ENCODE measurements at places on chromosomes 3 and 15.
A peak's percentile ranks its signal among the peaks of the same experiment; 100 is the strongest.

DNA sequence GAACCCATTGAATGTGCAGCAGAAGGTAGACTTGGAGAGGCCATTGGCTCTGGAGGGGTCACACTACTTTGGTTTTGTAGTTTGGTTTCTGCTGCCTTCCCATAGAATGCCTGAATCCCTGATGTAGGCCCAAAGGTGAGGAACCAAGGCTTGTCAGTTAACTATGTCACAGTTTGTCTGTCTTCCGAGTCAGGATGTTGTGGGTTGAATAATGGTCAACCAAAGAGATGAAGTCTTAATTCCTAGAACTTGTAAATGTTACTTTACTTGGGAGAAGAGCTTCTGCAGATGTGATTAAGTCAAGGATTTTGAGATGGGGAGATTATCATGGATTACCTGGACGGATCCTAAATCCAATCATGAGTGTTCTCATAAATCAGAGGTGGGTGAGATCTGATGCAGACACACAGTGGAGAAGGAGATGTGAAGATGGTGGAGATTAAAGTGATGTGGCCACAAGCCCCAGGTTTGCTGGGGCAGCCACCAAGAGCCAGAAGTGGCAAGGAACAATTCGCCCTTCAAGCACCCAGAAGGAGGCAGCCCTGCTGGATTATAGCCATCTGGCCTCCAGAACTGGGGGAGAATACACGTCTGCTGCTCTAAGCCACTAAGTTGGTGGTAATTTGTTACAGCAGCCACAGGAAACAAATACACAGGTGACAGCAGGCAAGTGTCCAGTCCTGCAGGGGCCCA lies 2.3 kb upstream of the CCR8 start:
- no peak for DNase-seq

DNA sequence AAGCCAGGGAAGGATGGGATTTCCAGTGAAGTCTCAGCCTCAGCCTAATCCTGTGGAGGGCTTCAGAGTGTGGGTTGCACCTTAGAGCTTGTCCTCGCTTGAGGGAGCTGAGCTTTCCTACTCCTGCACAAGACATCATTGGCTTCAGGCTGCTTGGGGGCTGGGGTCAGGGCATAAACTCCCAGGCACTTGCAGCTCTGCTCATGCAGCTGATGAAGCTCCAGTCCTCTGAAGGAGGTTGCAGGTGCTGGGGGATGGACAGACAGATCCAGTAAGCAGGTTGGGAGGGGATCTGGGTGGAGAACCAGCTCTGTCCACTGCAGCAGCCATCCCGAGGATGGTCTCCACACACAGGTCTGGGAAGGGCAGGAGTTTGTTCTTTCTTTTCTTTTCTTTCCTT lies 19.4 kb upstream of the POLG start:
- DNase-seq, result no peak

DNA sequence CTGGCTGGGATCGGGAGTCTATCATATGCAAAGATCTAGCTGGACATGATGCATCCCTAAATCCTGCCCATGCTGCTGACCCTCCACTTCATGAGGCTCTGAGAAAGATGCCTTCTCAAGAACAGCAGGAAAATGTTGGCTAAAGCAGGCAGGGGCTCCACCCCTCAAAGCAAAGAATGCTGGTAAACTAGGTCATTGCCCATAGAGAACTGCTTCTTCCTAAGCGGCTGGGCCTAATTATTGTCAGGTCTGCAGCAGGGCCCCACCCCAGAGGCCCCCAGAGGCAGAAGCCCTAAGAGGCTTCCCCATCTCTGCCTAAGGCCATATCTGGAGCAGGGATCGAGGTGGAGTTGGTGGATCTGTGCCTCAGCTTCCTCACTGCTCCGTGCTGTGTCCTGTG lies 447.4 kb upstream of the PROK2 start:
- no peak for DNase-seq

DNA sequence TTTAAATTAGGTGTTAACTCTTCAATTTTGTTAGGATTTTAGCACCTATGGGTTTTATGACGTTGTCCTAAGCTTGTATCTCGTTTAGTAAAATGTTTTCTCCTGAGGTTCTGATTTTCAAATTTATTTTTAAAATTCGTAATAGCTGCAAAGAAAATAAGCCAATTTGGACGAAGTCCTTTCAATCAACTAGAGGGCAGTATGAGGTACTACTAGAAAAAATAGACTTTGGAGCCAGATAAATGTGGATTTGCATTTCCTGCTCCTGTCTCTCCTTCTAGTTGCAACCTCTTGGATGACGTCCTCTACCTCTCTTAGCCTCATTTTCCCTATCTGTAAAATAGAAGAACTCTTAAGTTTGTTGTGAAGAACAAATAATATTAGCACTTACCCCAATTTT lies 81.1 kb downstream of the SLTM start:
- DNase-seq, result no peak

DNA sequence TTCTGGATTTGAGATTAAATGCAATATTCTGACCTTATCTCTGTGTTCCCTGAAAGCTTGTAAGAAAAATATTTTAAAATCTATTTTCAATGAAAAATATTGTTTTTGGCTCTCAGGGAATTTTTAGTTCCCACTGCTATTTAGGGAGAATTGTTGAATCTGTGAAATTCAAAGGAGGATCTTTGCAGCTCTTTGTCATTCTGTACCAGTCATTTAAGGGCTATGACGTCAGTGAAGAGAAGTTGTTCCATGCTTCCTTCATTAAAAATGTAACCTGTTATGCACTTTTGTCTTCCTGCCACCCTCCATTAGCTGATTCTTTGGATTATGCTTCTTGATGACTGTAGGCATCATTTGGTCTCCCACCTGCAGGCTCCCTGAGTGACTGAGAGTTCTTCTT lies 427.8 kb upstream of the C2CD4B start:
- DNase-seq, result no peak

GRCh38 chr3:66597308-66597863 lies 96.6 kb upstream of the LRIG1 start:
- no peak for DNase-seq

GRCh38 chr3:36060950-36061349 lies 319.4 kb upstream of the STAC start:
- peak; percentile 22 for DNase-seq

All from NCI-H1092 (cell line).